SW480 (cell line): ENCODE measurements at places on chromosomes 6 and 20.

- no peak for DNase-seq
These were observed 41.6 kb downstream of the ZBTB2 start for GRCh38 chr6:151349651-151350270.

- no peak for DNase-seq
These were observed 113.5 kb upstream of the SNX9 start for GRCh38 chr6:157709555-157709954.

DNA sequence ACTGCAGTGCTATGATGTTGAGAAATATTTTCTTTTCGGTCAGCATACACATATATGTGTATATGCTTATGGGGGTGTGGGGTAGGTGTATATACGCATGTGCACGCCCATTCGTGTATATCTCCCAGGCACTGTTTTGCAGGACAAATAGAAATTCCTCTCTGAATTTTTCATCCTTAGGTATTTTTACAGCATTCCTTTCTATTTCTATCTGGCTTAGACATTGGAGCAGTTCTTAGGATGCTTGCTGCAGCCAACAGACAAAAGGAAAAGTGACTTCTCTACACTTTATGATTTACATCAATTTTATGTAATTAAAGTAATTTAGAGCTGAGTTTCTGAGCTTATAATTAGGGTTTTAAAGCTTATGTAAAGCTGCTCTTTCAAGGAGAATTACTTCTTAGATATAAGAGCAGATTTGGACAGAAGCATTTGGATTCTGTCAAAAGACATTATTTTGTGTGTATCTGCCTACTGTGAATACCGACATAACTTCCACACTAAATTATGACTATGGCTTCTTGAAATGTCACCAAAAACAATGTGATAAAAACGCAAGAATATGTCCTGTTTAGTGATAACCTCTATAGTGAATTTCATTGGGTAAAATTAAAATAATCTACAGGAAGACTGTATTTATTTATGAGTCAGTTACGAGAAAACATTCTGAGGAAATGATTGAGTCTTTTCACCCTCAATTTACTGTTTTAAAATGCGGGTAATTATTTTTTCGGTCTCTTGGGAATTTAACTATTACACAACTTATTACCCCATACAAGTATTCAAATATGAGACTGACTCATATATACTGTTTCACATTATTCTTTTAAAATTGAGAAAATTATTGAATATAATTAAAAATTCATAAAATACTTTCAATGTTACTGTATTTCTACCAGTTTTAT, 21.3 kb upstream of the CEP43 start:
- DNase-seq: no peak

DNA sequence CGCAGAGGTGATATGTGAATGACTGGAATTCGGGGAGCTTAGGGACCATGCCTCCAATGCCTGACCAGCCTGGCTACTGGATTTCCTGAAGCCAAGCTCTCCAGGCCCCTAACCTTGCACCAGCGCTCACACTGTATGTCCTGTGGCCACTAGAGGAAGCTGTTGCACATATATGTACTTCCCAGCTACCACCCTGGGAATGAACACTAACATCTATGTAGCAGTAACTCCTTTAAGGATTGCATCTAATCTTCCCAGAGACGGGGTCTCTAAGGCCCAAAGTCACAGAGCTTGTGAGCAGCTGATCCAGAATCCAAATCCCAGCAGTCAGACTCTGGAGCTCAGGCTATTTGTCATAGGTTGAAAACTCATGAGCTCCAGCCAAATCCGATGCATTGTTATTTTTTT, 20.4 kb upstream of the BPIFB1 start:
- DNase-seq: peak; percentile 79

- DNase-seq: no peak
These were observed 74.9 kb upstream of the TOX2 start for GRCh38 chr20:43839793-43840199.

DNA sequence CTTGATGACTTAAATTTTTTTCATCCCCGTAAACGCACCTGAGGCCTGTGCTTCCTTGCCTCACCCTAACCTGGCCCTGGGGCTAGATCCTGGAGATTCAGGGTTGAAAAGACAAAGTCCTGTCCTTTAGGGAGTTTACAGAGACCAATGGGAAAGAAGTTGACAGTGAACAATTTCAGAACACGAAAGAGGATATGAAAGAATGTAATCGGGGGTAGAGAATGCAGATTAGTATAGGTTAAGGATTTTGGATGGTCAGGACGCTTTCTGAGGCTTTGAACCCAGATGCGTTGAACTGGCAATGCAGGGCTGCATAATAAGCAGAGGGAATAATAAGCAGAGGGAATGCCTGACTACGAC, 1.7 kb upstream of the FBXO5 start:
- DNase-seq: no peak

DNA sequence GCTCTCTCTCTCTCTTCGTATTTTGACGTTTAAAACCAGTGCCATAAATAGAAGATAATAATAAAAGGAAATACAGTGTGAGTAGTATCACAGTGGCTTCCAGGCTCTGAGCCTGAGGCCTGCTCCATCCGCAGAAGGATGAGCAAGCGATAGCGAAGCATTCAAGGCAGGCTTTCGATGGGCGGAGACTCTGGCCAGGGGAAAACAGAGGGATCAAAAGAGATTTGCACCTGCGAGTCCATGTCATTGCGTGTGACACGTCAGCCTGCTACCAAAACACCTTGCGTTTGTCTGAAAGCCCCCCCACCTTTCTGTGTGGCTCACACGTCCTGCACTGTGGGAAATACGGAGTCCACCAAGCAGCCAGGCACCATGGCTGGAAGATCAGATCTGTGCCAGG, 377.3 kb upstream of the SULF2 start:
- peak; percentile 83 for DNase-seq

- DNase-seq: no peak
These were observed 129.2 kb upstream of the SNX9 start for GRCh38 chr6:157693867-157694266.

GRCh38 chr20:32494483-32495216, 90.5 kb downstream of the NOL4L start:
- DNase-seq: no peak

DNA sequence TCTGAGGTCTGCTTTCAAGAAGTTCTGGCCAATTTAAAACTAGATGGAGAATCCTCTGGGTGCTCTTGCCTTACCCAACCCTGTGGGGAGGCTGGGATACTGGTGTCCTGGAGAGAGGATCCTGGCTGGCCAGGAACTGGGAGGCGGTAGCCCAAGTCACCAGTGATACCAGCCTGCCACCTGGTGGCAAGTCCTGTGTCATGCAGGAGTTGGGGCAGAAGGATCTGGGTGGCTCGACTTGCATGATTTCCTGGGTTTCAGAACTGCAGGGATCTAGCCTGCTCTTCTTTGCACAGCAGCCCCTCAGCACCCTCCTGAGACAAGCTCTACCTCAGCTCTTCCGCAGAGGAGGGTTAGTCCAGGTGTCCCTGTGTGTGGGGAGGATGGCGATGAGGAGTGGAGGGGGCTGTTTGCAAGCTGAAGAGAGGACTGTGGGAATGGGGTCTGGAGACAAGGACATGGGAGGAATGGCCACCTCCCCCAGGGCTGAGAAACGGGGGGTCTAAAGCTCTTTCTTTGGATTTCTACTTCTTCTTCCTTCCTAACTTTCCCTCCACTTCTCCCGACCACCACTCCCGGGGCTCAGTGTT, 4.2 kb downstream of the KCNK17 start:
- DNase-seq: peak; percentile 32

DNA sequence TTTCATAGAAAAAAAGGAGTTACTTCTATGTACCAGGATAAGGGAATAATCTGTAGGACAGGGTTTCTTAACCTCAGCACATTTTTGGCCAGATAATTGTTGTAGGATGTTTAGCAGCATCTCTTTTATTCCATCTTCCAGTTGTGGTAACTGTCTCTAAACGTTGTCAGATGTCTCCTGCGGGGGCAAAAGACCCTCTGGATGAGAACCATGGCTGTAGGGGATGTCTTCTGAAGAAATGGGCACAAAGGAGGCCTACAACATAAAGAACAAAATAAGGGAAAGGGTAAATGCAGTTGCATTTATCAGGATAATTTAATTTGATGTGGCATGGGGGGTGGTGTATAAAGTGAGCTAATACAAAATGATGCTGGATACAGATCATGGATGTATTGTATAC, 4.1 kb upstream of the FBXO5 start:
- no peak for DNase-seq

DNA sequence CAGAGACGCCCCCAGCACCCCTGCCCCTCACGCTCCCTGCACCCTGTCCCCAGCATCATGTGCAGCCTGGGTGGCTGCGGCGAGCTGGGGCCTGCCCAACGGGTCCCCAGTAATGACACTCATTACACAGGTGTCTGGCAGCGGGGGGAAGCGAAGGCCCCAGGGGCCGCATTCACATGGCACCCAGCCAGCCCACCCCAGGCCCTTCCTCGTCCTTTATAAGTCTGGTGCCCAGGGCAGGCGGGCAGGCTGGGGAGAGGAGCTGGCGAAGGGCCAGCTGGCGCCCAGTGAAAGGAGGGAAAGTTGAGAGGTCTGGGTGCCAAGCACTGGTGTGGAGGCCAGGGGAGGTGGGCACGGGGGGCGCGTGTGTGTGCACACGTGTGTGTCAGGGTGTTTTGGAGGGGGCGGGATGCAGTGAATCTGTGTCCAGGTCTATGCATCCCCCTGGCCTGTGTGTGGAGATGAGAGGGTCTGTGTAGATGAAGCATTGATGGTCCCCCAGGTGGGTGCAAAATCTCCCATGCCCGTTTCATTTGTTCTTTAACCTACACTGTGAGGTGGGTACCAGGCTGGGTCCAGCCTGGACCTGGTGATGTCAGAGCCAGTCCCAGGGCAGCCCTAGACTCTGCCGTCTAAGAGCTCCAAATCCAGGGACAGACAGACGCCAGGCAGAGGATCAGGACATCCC, 105.3 kb downstream of the CEBPB start:
- DNase-seq: no peak

DNA sequence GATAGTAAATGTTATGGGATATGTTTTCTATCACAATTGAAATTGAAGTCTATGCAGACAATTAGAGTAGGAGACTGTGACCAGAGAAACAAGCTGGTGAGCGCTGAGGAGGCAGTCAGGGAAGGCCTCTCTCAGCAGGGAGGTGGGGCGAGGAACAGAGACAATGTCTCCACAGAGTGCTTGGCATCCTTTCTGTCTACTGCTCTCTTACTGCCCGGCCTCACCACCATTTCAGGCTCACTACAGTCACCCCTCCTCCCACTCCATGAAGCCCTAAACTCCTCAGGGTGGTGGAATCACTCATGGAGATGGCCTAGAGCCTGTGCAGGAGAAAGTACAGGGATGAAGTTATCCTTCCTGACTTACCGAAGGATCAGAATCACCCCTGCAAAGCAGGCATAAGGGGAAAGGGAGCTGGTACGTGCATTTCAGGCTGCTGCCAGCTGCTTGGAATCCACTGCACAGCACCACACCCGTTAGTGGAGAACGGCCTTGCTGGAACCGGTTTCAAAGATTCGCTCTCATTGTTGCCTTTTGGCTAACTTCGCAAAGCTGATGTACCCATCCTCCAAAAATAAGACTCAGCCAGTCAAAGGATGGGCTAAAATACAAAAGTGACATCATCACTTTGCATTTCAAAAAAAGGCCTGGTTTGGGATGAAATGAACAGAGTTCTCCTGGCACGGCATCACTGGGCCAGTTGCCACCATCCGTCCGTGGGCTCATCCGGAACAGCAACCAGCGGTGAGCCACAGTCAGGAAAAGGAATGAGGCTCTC, 67.3 kb downstream of the SLC22A23 start:
- no peak for DNase-seq
